ENCODE measurements at places on chromosomes 11 and 22. TPM values are rescaled to one million over a fixed set of nuclear protein-coding genes. Genes with fewer than 3 reads are reported as not detected.
A peak's percentile ranks its signal among the peaks of the same experiment; 100 is the strongest.

The PHRF1 gene
- 23.9 TPM for total RNA-seq

The KCNJ1 gene
- total RNA-seq: not detected

DNA sequence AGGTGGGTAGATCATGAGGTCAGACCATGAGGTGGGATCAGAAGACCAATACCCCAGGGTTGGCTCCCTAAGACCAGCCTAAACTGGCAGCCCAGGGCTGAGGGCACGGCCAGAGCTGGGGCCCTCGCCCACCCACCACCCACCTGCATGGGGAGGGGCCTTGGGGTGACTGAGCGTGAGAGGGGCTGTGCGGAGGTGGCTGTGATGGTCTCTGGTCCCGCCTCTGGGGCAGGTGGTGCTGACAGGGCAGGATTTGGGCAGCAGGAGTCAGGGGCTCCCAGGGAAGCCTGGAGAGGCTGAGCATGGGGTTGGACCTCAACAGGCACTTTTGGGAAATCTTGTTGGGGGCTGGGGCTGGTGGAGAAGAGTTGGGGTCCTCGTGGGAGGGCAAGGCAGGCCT is 39.8 kb upstream of the MUC5AC start:
- DNase-seq: no peak
- no peaks in the 10 kb centered on the region for H3K4me1 ChIP-seq
- peaks cover 45% of the 10 kb centered on the region for H3K27me3 ChIP-seq
- H3K36me3 ChIP-seq: no peaks in the 10 kb centered on the region

GRCh38 chr11:11786771-11787170 is 55.0 kb upstream of the USP47 start:
- no peaks in the 10 kb centered on the region for H3K27me3 ChIP-seq
- no peaks in the 10 kb centered on the region for H3K4me1 ChIP-seq
- no peak overlapping the region for H3K4me3 ChIP-seq
- no peaks in the 10 kb centered on the region for H3K36me3 ChIP-seq
- DNase-seq: no peak

GRCh38 chr11:114056409-114056808 is 3.1 kb upstream of the ZBTB16 start:
- DNase-seq: no peak
- H3K4me3 ChIP-seq: no peak overlapping the region
- H3K27me3 ChIP-seq: peaks cover 31% of the 10 kb centered on the region
- peaks cover 4% of the 10 kb centered on the region for H3K4me1 ChIP-seq
- H3K27ac ChIP-seq: no peak overlapping the region
- no peaks in the 10 kb centered on the region for H3K36me3 ChIP-seq

DNA sequence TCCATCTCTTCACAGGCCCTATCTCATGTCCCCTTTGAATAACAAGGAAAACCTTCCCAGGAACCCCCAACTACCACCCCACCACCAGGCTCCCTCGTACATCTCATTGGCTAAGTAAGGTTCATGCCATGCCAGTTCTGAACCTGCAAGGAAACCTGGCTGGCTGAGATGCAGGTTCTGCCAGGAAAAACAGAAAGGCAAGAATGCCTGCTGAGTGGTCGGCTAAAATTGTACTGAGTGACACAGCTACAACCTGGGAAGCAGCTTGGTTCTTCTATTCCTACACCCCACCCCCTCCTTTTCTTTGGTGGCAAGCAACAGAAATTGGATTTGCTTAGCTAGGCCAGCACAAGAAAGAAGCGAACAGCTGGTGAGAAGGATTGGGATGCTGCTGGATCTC is 36.1 kb upstream of the TSPAN18 start:
- no peak overlapping the region for H3K27ac ChIP-seq
- no peak overlapping the region for H3K4me3 ChIP-seq
- no peaks in the 10 kb centered on the region for H3K36me3 ChIP-seq
- DNase-seq: no peak
- H3K27me3 ChIP-seq: peaks cover 6% of the 10 kb centered on the region

GRCh38 chr11:2882396-2883110 is 3.0 kb downstream of the CDKN1C start:
- DNase-seq: no peak
- H3K4me1 ChIP-seq: no peaks in the 10 kb centered on the region
- H3K36me3 ChIP-seq: no peaks in the 10 kb centered on the region
- no peak overlapping the region for H3K4me3 ChIP-seq
- H3K27me3 ChIP-seq: no peaks in the 10 kb centered on the region
- no peak overlapping the region for H3K27ac ChIP-seq

GRCh38 chr11:12007769-12008737 is at the start of gene DKK3:
Gene DKK3, minus strand, starts transcription at chr11:12008626. Its CDS starts 44 bp downstream, at chr11:12008582.
- peaks cover 7% of the 10 kb centered on the region for H3K27me3 ChIP-seq
- H3K4me3 ChIP-seq: peak within 1 kb of the TSS; percentile 42
- no peaks in the 10 kb centered on the region for H3K36me3 ChIP-seq
- peak within 1 kb of the TSS; percentile 42 for H3K27ac ChIP-seq

The PNPLA5 gene
- total RNA-seq: not detected
